ENCODE measurements at places on chromosomes 11 and 22.

DNA sequence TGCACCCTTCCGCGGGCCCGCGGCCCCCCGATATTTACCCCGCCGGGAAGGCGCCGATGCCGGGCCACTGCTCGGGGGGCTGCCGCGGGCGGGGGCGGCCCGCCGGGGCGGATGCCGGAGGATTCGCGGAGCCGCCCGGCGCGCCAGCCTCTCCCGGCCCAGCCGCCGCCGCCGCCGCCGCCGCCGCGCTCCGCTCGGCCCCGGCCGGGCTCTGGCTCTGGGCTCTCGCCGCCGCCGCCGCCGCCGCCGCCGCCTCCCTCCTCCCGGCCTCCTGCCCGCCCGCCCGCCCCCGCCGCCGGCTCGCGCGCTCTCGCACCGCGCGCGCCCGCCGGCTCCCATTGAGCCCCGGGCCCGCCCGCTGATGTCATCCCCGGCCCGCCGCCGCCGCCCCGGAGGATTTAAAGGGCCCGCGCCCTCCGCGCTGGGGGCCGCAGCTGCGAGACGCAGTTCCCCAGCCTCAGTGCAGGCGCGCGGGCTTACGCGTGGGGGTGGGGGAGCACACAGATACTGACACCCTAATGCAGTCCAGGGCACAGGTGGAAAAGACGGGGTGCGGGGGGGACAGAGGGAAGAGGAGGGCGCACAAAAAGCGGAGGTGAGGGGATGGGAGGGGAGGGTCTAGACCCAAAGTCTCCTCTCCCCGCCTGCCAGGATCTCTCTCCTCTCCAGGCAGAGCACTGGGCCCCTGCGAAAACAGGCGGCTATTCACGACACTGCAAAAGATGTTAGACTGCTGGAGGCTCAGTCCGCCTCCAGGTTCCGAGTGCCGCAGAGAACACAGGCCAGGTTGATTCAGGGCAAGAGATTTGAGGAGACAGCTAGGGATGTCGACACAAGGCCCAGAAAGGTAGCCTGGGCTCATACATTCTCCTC, at the start of gene CSNK1E:
TSS of gene CSNK1E (minus strand) at position 312 of the 873 bp plus-strand sequence. CDS start 3,276 bp downstream, outside the sequence.
- DNase-seq = peak; percentile 66

DNA sequence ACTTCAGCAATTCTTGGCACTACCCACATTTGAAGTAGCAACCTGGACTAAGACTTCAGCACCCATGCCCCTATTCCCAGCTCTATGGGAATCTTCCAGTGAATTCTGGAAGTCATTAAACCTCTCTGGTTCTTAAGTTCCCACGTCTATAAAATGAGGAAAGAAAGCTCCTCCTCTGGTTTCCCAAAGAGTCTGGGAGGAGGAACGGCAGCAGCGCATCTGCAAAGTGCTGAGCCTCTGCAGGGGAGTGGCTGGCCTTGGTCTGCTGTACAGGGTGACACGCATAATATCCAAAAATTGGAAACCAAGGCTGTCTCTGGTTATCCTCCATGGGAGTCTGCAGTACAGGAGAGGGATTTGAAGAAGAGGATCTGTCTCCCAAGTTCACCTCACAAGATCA, 73.6 kb upstream of the TP53I11 start:
- no peak for DNase-seq

DNA sequence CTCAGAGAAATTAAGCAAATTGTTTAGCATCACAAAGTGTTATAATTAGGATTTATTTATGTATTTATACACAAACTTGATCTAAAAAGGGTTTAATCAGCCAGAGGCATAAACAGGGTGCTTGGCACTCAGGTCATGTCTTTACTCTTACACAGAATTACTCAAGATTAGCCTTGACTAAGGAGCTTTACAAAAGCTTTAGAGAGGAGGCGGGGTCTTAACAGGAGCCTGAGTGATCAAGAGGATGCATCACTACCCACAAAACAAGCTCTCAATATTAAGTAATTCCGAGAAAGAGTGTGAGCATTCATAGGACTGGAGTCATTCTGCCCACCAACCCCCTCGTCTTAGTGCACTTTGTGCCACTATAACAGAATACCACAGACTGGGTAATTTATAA, 103.0 kb downstream of the SPATA19 start:
- DNase-seq = no peak

- no peak for DNase-seq
Observed at GRCh38 chr11:68990995-68991780, 10.4 kb upstream of the MRGPRD start.

- DNase-seq = no peak
Observed at GRCh38 chr11:130522284-130522961, 74.0 kb downstream of the ADAMTS15 start.

DNA sequence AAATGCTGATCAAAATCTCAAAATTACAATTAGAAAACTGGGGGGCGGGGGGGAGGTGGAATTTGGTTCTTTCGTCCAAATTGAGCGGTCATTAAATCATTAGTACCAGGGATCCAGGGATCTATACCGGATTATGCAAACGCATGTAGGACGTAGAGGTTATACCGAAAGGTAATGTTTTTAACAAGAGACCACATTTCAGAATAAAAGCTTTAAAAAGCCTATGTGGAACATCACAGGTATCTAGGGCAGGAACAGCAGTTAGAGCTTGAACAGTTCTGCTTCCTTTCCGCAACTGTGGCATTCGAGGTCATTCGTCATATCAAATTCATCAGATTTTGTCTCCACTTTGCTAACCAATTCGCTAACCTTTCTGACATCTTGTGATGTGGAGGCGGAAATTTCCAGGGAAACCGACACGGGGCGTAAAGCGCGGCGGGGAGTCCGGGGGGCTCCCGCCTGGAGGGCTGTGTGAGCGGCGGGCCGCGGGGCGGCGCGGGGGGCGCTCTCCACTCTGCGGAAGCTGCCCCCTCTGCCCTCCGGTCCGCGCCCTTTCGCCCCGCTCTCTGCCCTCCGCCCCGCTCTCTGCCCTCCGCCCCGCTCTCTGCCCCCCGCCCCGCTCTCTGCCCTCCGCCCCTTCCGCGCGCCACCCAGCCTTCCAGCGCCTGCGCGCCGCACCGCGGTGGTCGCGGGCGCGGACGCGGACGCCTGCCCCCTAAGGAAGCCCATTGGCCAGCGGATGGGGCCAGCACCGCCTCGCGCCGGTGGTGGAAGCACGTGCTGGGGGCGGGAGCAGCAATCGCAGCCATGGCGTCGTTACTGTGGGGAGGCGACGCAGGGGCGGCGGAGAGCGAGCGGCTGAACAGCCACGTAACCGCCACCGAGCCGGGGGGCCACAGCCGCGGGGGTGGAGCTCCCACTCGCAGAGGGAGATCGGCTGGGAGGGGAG, at the start of gene DDX25:
TSS of gene DDX25 (plus strand) at position 798 of the 949 bp plus-strand sequence. CDS start at position 808, 10 bp downstream.
- no peak for DNase-seq

- no peak for DNase-seq
Observed at GRCh38 chr22:23649071-23649501, 17.0 kb upstream of the DRICH1 start.

GRCh38 chr11:121110871-121111724, 10.1 kb downstream of the TECTA start:
- no peak for DNase-seq

GRCh38 chr11:111932611-111932950, 4.6 kb upstream of the DIXDC1 start:
- DNase-seq = no peak

DNA sequence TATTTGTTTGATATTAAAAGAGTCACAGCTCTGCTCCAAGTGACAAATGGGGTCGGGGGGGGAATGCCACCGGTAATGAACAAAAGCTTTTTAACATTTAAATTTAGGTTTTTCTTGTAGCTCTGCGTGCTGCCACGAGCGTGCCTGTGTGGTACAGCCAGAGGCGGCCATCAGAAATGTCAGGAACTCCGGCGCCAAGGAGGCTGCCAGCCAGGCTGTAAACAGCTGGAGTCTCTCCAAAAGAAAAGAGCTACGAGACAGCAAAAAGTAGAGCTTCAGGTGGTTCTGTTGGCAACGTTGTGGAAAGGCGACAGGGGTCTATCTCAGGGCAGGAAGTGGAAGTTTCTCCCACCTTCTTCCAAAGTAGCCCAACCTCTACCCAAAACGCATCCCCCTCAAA, 532.8 kb downstream of the OPCML start:
- DNase-seq = no peak

GRCh38 chr11:2120359-2121100, 18.7 kb downstream of the IGF2 start:
- no peak for DNase-seq

DNA sequence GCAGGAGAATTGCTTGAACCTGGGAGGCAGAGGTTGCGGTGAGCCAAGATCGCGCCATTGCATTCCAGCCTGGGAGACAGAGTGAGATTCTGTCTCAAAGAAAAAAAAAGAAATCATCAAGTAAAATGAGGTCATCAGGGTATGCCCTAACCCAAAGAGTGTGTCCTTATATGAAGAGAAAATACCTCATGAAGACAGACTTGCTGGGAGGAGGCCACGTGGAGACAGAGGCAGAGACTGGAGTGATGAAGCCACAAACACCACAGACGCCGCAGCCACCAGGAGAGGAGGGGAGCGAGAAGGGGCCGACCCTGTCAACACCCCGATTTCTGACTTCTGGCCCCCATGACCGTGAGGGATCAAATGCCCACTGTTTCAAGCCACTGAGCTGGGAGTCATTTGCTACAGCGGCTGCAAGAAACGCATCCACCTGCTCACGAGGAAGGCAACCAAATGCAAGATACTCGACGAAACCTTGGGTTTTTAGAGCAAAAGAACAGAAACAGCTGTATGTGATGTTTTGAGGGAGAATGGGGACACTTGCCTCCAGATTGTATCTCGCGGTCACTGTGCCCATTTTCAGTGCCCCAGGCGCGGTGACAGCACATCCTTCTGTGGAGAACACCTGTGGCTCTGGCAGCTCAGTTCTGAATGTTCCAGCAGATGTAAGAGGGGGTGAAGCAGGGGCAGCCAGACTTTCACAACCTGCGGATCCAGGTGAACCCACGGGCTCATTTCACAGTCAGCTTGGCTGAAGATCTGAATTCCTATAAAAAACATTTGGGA, 1317.2 kb downstream of the TBC1D22A start:
- no peak for DNase-seq

GRCh38 chr11:102914238-102915043, 39.7 kb upstream of the MMP12 start:
- DNase-seq = no peak

- DNase-seq = no peak
Observed at GRCh38 chr22:39444247-39444800, 12.5 kb upstream of the MGAT3 start.

DNA sequence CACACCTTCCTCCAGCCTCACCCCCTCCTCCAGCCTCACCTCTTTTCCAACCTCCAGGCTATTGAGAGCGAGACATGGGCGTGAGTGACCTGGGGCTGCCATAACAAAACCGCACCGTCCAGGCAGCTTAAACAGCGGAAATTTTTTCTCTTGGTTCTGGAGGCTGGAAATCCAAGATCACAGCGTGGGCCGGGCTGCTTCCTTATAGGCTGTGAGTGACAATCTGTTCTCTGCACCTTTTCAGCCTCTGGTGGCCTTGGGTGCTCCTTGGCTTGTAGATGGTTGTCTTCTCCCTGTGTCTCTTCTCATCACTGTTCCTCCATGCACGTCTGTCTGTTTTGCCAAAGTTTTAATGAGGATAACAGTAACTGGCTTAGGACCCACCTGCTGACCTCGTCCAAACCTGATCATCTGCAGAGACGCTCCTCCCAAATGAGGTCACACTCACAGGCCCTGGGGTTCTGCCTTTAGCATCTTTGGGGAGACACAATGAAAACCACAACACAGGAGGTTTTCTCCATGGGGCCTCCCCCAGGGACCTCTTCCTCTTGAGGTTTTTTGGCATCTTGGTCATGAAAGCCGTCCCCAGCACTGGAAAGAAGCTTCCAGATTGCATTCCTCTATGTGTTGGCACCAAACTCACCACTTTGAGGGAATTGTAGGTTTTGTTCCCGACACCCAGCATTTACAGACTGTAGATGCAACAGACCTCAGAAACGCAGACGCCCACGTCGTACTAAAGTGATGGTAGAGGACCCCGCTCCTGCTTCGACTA, 878.1 kb downstream of the BRD1 start:
- DNase-seq = no peak

- DNase-seq = no peak
Observed at GRCh38 chr11:2533587-2534133, 88.9 kb downstream of the KCNQ1 start.

DNA sequence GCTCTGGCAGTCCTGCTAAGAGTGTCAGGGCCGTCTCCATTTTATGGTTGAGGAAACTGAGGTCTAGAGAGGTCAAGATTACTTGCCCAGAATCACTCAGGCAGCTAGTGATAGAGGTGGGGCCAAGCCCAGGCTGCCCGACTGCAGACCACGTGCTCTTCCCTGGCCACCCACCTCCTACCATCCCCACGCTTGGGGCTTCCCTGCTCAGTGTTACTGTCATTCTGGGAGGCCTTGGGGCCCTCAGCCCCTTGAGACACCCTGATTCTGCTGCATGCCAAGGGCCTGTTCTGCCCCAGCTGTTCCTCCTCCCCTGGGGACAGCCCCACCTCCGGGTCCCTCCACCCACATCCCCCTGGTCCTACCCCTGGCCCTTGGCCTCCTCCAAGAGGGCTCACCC, 17.2 kb upstream of the TAB1 start:
- no peak for DNase-seq

DNA sequence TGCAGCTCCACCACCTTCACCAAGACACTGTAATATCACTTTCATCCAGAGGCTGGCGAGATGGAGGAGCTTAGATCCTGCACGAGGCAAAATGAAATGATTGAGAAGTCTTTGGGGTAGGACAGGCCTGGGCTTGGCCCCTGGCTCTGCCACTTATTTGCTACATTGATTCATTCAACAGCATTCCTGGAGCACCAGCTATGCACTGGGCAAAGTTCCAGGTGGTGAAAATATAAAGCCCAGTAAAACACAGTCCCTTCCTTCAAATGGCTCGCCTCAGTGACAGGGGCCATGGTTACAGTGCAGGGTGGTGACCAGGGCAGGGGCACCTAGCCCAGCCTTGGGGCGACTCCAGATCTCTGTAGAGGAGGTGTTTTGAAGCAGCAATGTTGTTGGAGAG, 19.7 kb downstream of the ALX4 start:
- DNase-seq = no peak

DNA sequence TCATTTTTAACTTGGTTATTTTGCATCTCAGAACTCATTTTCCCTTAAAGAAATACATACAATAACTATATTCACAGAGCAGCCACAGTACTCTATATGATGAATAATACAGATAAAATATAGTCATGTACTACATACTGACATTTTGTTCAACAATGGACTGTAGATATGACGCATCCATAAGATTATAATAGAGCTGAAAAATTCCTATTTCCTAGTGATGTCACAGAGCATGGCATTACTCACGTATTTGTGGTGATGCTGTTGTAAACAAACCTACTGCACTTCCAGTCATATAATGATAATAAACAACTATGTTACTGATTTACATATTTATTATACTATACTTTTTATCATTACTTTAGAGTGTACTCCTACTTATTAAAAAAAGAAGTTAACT, 38.7 kb downstream of the NARS2 start:
- DNase-seq = no peak

GRCh38 chr11:111878849-111879636, at the start of the genes CFAP68 and FDXACB1:
Gene CFAP68, plus strand, starts transcription at chr11:111879541. Its CDS starts 20 bp downstream, at chr11:111879561.
Gene FDXACB1, minus strand, starts transcription at chr11:111879165. Its CDS starts 33 bp downstream, at chr11:111879132.
- peak; percentile 93 for DNase-seq

- no peak for DNase-seq
Observed at GRCh38 chr22:33707581-33707980, 212.7 kb downstream of the LARGE1 start.

- no peak for DNase-seq
Observed at GRCh38 chr22:47000888-47001287, 238.4 kb downstream of the TBC1D22A start.

- DNase-seq = no peak
Observed at GRCh38 chr11:65925397-65925796, 6.2 kb downstream of the DRAP1 start.

GRCh38 chr22:32661296-32661695, 140.2 kb upstream of the TIMP3 start:
- DNase-seq = no peak

- no peak for DNase-seq
Observed at GRCh38 chr11:108316061-108316460, 93.2 kb downstream of the ATM start.

Data from CD4-positive, alpha-beta T cell treated with Interleukin-6 at 100 ng/mL for 8 hours (primary cell).